T follicular helper cell (primary cell): ENCODE measurements at places on chromosomes 2 and 18.

DNA sequence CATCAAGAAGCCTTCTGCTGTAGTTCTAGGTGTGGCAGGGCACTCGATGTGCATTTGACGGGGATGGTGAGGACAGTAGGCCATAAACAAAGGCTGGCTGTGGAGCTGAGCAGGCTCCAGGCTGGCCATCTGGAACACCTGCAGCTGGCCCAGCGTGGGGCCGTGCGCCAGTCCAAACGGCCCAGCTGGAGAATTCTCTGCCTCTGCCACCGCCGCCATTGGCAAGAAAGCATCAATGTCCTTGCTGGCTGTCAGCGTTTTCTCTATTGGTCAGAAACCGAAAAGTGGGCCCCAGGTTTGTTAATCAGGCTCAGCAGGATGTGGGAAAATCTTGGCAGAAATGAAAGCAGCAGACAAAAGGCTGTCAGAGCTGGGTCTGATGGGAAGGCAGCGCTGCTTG is 24.0 kb upstream of the CTIF start:
- DNase-seq: no peak

DNA sequence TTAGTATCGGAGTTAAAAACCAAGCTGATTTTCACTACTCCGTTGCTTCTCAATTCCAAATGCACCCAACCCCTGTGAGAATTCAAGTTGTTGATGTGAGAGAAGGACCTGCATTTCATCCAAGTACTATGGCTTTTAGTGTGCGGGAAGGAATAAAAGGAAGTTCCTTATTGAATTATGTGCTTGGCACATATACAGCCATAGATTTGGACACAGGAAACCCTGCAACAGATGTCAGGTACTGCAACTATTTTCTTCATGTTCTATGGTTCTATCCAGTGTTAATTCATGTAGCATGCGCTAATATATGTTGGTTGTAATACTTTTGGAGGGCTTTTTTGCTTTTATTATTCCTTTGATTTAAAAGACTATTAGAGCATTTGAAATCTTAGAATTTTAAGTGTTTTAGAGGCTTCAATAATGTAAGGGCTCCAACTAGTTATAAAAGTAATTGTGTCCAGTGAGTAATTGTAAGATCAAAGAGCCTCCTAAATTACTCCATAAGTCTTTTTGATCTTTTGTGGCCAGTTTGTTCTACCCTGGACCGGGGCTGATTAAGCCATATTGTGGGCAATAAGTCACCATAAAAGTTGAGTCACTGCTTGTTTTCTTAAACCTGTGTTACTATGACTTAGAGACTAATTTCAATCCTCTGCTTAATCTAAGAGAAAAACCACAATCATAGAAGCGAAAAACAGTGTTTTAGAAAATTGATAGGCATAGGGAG is 22.9 kb downstream of the DSG4 start:
- DNase-seq: no peak

DNA sequence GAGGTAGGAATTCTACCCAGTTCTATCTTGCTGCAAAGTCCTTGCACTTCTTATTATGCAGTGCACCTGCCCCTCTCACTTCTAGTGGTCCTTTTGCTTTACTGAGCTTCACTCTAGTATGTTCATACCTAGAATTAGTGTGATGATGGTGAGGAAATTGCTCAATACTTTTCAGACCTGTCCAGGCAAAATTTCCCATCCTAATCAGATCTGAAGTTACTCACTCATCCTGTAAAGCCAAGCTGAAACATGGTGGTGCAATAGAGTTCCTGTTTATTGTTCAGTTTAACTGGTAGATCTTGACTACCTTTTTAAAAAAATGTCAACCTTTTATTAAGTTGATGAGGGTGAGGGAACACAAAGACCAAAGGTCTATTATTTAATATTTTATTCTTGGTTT is 12.6 kb upstream of the FIGN start:
- no peak for DNase-seq

- DNase-seq: no peak
These were observed 57.7 kb downstream of the RRM2 start for GRCh38 chr2:10180229-10180628.
